Activated effector memory CD4-positive, alpha-beta T cell treated with anti-CD3 and anti-CD28 coated beads, Interleukin-2, amount 50 U/mL, for 16 hours (primary cell): ENCODE measurements at places on chromosomes 4 and X.

- DNase-seq, result no peak
Observed at GRCh38 chrX:85303544-85303943, 59.8 kb downstream of the ZNF711 start.

DNA sequence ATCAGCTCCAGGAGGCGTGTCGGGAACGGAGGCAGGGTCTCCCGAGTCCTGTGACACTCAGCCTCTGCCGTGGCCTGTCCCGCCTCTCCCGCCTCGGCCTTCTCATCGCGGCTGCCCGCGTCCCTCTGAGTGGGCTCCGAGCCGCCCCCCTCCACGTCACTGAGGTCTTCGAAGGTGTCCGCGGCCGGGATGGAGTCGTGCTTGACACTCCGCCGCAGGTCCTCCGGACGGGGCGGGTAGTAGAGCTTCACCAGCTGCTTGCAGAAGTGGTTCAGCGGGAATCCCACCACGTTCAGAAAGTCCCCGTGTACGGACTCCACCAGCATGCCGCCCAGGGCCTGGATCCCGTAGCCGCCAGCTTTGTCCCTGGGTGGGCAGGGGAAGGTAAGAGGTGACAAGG is 25.0 kb downstream of the ASMTL start:
- peak; percentile 54 for DNase-seq

GRCh38 chr4:184099535-184099966 is 118.1 kb downstream of the ENPP6 start:
- no peak for DNase-seq

DNA sequence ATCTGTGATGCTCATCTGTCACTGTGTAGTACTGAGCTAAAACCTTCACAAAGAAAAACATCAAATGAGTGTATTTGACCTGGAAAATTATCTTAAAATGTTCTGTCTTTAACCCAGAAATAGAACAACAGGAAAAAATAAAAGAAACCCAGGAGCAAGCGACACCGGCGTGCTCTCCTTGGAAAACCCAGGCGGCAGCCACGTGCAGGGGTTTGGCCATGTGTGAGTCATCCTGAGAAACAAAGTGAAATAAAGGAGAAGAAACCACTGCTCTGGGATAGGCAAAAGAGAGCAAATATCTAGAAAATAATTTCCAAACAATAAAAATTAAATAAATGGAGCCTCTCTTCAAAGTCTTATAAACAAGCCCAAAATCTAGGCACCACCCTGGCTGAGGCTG is 20.0 kb upstream of the TMEM128 start:
- no peak for DNase-seq

GRCh38 chrX:19670854-19671620 is 155.7 kb upstream of the MAP3K15 start:
- no peak for DNase-seq
